ENCODE measurements at places on chromosomes 7 and 10.

GRCh38 chr10:100670828-100671479, 74.4 kb upstream of the PAX2 start:
- no peak for DNase-seq

- DNase-seq = no peak
Observed at GRCh38 chr7:33645104-33645503, 260.2 kb upstream of the BMPER start.

- no peak for DNase-seq
Observed at GRCh38 chr7:87604264-87604663, 3.6 kb upstream of the ABCB1 start.

- DNase-seq = no peak
Observed at GRCh38 chr7:16462431-16462889, 3.1 kb downstream of the SOSTDC1 start.

GRCh38 chr10:122639801-122640200, 59.8 kb downstream of the C10orf120 start:
- no peak for DNase-seq

- no peak for DNase-seq
Observed at GRCh38 chr10:95457319-95457886, 103.8 kb downstream of the SORBS1 start.

GRCh38 chr10:48456808-48457761, 147.8 kb downstream of the ARHGAP22 start:
- no peak for DNase-seq

- DNase-seq = no peak
Observed at GRCh38 chr10:19111501-19112267, 63.1 kb downstream of the MALRD1 start.

Measured in NCI-H146 (cell line).